Activated CD4-positive, alpha-beta T cell treated with anti-CD3 and anti-CD28 coated beads, Interleukin-2, amount 50 U/mL, for 24 hours (primary cell): ENCODE measurements at places on chromosomes 12 and 14.

GRCh38 chr14:52089218-52089617, 20.4 kb upstream of the NID2 start:
- no peak for DNase-seq

GRCh38 chr14:27528328-27528727, 930.5 kb upstream of the NOVA1 start:
- DNase-seq, result no peak

DNA sequence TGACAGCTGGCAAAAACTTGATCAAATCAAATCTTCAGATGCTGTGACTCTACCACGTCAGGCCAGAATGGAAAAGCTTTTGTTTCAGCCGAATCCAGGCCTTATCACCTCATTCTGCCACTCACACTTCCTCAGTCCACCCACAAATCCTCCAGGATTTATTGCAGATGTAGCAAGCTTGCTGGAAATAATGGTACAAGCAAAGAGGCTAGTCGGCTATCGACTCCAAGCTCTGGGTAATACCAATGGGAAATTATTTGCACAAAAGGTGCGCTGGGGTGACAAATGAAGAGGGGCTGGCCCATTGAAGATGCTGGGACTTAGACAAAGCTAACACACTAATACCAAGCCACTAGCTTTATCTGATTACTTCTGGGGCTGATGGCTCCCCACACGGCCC, 250.5 kb downstream of the ASCL1 start:
- no peak for DNase-seq

DNA sequence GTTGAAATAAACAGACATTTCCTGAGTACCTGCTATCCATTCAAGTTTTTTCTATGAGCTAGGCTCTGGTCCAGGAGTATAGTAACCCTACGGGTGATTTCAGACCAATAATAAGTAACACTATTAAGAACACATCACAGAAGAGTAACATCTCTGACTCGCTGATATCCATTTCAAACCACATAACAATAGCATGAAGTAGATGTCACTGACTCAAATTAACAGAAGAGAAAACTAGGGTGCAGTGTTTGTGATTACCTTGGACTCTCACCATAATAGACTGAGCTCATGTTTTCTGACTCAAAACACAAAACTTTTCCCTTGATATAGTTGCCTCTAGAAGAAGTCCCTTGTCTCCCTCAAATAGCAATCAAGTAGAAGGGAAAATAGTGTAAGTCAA, 423.0 kb downstream of the DIO2 start:
- DNase-seq, result no peak

DNA sequence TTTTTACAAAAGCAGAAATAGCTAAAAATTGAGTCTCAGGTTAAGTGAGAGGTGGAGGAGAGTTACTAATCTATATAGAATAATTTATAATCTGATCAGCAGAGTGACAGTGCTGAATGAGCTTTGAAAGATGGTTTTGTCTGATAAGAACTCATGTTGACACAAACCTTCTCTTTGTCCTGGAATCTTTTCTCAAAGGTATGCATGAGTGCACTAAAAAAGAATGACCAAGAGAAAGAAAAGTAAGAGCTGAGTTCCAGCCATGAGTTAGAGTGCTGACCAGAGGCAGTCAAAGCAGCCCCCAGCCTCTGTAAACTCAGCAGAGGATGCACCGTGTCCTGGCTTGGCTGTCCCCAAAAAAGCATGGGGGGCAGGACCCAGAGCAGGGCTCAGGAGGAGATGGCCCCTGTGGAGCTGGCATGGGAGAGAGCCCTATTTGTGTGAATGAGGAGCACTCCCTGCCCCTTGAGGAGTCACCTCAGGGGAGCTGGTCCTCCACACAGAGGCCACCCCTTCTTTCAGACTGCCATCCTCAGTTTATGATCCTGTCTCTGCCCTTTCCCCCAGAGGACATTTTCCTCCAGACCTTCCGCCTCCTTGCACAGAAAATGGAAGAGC, 129.8 kb downstream of the SEC23A start:
- no peak for DNase-seq

DNA sequence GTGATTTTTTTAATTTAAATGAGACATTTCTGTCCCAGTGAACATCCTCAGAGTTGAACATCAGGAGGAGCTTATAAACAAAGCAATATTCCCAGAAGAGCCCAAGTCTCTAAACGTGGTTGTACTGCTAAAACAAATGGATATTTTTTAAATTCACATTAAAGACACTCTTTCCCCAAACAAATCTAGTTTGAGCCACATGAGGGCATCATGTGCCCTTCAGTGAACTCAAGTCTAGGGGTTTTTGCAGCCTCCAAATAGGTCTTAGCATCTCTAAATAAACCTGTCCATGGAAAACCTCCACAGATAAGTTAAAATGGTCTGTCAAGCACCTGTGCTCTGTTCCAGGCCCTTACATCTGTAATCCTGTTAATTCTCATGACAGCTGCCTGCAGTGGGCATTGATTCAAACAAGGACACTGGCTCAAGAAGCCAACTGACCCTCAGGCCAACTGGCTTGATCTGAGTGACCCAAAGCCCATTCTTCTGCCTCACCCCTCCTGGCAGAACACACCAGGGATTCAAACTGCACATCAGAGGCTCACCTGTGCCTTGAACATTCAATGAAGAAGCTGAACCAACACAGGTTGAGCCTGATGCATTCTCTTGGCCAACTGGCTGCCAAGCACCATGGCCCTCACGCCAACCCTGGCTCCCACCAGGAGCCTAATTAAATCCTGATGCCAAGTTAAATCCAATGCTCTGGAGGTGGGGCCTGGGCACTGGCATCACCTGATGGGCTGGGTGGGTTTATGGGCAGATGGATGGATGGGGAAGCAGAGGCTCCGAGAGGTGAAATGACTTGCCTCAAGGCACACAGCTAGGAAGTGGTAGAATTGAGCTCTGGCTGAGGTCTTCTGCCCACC, 8.6 kb downstream of the ISCU start:
- DNase-seq, result no peak

DNA sequence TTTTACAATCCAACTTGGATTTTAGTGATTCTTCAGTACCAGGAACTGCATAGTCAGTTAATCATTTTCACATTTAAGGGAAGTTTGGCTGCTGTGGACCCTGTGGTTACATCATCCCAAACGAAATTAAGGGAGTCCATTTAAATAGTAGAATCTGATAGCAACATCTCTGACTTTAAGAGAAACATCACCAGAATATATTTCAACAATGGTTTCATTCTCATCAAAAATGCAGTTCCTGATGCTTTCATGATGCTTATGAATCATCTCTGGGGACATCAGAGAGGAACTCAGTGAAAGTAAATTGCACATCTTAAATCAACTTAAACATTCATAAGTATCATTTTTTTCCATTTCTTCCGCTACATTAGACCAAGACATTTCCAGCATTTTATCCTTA, 1170.7 kb downstream of the FSCB start:
- DNase-seq, result no peak

- DNase-seq, result no peak
These were observed 2.5 kb upstream of the INF2 start for GRCh38 chr14:104686624-104687517.

- DNase-seq, result no peak
These were observed 455.3 kb upstream of the ATP2B1 start for GRCh38 chr12:90163975-90164374.

- DNase-seq, result no peak
These were observed 63.9 kb downstream of the RERG start for GRCh38 chr12:15157269-15157671.

- no peak for DNase-seq
These were observed 96.7 kb downstream of the CCER1 start for GRCh38 chr12:90858252-90858651.

DNA sequence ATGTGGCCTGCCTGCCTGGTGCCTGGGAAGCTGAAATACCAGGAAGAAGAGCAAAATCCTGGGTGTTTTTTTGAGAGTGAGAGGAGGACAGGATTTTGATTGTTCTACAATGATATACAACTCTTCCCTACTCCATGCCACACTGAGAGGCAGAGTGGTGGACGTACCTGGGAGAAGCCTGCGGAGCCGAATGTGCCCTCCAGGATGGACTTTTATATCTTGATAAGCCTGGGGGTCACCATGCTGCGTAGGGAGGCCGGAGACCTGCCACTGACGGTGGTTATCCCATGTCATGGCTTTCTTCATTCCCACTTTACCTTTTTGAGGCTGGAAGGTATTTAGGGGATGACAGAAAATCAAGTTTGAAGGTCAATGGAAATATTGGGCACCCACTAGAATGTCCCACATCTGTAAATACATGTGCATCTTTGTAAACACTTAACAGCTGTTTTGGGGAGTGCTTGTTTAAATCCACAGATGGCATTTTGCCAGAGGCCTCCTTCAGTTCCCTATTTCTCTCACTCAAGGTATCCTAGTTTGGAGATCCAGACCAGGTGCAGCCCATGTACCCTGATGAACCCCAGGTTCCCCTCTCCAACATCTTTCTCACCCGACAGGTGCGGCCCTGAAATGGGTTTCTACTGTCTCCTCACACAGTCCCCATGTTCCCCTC, 1.1 kb upstream of the GLT1D1 start:
- no peak for DNase-seq

GRCh38 chr14:24241829-24242443, 487 bp downstream of the TINF2 start:
- DNase-seq, result no peak

- DNase-seq, result no peak
These were observed 16.0 kb downstream of the EIF2B2 start for GRCh38 chr14:75018694-75019093.

- DNase-seq, result no peak
These were observed 9.1 kb downstream of the KRT8 start for GRCh38 chr12:52895726-52896189.

DNA sequence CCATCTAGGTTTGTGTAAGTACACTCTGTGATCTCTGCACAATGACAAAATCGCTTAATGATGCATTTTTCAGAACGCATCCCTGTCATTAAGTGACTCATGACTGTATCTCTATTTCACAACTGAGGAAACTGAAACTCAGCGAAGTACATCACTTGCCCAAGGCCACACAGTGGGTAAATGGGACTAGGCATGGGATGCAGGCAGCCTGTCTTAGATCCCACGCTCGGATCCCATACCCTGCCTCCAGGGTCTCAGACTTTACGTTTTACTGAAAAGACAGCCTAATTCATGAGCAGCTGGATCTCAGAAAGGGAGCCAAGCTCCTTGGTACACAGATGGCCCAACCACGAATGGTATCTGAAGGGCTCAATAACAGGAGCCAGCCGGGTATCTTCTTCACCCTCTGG, 2.4 kb upstream of the MLEC start:
- DNase-seq, result no peak

GRCh38 chr12:11793921-11794710, 144.6 kb downstream of the ETV6 start:
- no peak for DNase-seq

GRCh38 chr14:61553730-61554641, 141.3 kb upstream of the HIF1A start:
- no peak for DNase-seq

GRCh38 chr12:94817695-94818075, 167.3 kb upstream of the TMCC3 start:
- DNase-seq, result no peak

- no peak for DNase-seq
These were observed 565.8 kb upstream of the ATP2B1 start for GRCh38 chr12:90274407-90274806.

- DNase-seq, result no peak
These were observed 31.9 kb upstream of the HIF1A start for GRCh38 chr14:61663312-61663979.

GRCh38 chr14:51548187-51548586, 103.5 kb upstream of the FRMD6 start:
- no peak for DNase-seq

- no peak for DNase-seq
These were observed 204.4 kb downstream of the SLC25A21 start for GRCh38 chr14:36967892-36968555.

DNA sequence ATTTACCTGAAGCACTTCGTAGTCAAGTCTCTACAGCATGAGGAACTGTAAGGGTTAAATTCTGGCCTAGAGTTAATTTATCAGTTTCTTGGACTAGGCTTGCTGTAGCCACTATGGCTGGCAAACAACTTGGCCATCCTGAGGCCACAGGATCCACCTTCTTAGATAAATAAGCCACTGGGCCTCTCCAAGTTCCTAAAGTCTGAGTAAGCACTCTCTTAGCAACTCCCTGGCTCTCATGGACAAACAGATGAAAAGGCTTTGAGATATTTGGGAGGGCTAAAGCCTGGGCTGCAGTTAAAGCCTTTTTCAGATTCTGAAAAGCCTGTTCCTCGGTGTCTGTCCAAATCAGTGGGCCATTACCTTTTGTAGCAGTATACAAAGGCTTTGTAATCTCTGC, 675.0 kb downstream of the TMEM121 start:
- no peak for DNase-seq

DNA sequence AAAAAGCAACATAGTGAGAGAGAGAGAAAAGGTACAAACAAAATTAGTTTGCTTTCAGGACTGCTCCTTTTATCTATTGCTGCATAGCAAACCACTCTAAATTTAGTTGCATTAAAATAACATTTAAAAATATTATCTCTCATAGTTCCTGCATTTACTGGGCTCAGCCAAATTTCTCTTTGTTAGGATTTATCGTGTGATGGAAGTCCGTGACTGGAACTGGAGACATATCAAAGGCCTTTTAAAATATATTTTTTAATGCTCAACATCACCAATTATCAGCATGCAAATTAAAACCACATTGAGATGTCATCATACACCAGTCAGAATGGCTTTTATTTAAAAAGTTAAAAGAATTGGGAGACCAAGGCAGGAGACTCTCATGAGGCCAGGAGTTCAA, 107.6 kb upstream of the SYT1 start:
- no peak for DNase-seq

- DNase-seq, result no peak
These were observed 23.7 kb downstream of the CDC42BPB start for GRCh38 chr14:103033681-103034096.

DNA sequence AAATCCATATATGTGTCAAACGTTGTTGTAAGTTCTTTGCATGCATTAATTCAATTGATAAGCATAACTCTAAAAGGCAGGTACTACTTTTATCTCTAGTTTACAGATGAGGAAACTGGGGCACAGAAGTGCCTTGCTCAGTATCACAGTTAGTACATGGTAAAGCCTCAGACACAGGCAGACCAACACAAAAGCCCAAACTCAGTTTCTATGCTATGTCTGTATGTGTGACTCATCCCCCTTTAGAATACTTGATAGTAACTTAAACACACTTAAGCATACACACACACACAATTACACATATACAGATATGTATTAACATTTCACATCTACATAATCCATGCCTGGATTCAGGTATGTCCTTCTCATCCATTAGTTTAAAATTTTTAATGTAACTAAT, 88.0 kb downstream of the EPS8 start:
- DNase-seq, result no peak

DNA sequence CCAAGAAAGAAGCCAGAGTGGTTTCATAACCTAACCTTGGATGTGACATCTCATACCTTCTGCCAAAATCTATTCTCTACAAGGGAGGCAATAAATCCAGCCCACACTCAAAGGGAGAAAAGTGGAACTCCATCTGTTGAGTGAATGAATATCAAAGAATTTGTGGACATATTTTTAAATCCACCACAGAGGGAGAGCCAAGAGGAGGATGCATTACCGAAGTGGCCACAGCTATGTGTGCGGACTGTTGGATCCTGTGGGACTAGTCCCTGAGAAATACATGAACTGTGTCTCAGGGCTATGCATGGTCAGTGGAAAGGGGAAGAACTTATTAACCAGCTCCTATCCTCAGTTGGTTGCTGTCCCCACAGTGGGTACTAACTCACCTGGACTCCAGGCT, 273.9 kb downstream of the NUAK1 start:
- DNase-seq, result no peak
